Posterior cingulate gyrus (tissue), 11 donors: ENCODE measurements at places on chromosomes 7 and 10.

GRCh38 chr10:33117816-33118215, 159.8 kb upstream of the ITGB1 start:
- DNase-seq, result no peak

- peak; percentile 73 for DNase-seq
Measured at GRCh38 chr7:73667344-73668102, at the start of gene VPS37D. Gene VPS37D, plus strand, starts transcription at chr7:73667831. Its CDS starts 128 bp downstream, at chr7:73667959.

GRCh38 chr10:133130602-133131001, 29.4 kb upstream of the KNDC1 start:
- DNase-seq, result no peak

GRCh38 chr7:66170309-66171231, 34.6 kb upstream of the TPST1 start:
- DNase-seq, result no peak

- DNase-seq, result no peak
Measured at GRCh38 chr10:4359003-4359402, 467.0 kb upstream of the AKR1E2 start.

DNA sequence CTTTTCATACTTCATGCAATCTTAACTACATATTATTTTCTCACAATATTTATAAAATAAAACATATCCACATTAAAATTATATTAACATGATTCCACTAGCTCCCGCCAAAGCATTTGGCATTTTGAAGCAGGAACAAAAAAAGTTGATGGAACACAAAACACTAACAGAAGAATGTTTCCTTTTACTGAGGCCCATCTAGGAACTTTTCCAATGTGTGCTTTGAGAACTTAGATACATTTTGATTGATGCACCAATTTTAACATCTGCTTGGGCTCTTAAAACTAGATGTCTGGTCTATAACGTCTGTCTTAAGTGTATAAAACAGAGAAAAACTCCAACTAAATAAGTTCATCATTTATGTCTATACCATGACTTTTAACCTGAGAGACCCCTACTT, 1214.8 kb downstream of the SORCS1 start:
- no peak for DNase-seq

GRCh38 chr10:133219782-133220181, 10.2 kb upstream of the UTF1 start:
- no peak for DNase-seq

GRCh38 chr10:132851451-132851850, 65.5 kb upstream of the NKX6-2 start:
- DNase-seq, result no peak

DNA sequence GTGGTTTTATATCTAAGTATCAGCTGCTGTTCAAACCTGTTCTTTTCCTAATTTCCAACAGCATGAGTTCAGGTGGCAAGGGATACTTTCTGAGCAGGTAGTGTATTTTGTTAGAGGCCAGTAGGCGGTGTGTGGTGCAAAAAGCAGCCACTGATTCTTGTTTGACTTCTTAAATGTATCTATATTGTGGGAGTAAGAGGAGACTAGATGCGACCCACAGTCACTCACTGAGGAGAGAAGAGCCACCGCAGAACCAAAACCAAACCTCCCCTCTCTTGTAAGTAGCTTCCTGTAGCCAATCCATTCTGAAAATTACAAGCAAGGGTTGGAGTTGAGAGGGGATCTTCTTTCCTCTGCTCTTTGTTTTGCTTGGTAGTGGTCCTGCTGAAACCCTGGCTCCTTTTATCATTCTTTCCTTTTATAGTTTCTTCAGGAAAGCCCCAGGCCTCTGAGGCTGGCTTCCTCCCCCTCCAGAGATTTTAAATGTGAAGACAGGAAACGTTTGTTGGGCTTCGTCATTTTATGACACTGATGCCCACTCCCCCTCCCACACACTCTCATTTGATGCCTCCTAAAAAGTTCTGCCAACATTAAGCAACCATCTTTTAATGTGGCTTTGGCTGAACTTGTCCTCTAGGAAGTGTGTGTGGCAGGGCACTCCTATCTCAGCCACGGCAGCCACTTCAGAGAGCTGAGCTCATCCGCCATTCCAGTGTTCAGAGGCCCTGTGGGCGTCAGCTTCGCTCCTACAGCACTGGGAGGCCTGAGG, 566.0 kb downstream of the SUGCT start:
- no peak for DNase-seq

GRCh38 chr7:79452495-79453265, 787 bp downstream of the MAGI2 start:
- peak; percentile 41 for DNase-seq

DNA sequence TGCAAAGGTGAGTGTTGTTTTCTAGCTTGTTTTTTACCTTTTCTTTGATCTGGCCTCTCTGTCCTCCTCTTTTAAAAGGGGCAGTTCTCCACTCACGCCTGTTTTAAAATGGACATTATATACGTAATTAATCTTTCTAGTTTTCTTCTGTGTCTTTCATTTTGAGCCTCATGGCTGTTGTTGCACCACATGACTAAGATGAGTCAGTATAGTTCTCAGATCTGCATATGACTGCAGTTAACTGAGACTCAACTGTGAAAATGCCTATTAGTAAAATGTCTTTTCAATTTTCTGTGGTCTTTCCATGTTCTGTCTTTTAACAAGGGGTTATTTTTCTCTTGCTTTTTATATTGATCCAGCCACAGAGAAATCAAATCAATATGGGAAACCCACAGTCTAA, 296.1 kb downstream of the CDK14 start:
- DNase-seq, result no peak

- DNase-seq, result no peak
Measured at GRCh38 chr10:67837541-67838314, at the start of gene DNAJC12. Gene DNAJC12, minus strand, starts transcription at chr10:67838188. Its CDS starts 177 bp downstream, at chr10:67838011.

DNA sequence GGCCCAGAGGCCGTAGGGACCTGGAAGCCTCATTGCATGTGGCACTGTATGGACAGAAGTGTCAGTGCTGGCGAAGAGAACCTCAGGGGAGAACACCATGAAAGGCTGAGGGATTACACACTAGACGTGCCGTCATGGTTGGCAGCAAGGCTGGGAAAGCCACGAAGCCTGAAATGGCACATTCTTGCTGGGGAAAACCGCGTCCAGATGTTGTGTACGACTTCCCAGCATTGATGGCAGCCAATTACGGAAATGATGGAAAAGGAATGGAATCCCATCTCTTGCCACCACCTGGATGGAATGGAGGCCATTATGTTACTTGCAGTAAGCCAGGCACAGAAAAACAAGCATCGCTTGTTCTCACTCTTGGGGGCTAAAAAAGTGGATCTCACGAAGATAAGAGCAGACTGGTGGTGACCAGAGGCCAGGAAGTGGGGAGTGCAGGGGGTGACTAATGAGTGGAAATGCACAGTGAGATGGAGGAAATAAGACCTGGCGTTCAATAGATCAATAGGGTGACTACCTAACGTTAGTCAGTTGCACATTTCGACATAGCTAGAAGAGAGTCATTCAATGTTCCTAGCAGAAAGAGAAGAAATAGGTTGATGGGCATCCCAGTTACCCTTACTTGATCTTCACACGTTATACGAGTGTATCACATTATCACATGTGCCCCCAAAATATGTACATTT, 14.6 kb upstream of the PWWP2B start:
- no peak for DNase-seq

DNA sequence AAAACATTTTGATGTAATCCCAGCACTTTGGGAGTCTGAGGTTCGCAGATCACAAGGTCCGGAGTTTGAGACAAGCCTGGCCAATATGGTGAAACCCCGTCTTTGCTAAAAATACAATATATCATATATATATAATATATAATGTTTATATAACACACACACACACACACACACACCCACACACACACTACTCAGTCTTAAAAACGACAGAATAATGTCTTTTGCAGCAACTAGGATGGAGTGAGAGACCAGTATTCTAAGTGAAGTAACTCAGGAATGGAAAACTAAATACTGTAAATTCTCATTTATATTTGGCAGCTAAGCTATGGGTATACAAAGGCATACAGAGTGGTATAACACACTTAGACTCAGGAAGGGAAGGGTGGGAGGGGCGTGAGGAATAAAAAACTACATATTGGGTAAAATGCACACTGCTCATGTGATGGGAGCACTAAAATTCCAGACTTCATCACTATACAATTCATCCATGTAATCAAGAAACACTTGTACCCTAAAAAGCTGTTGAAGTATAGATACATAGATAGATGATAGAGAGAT, 231.2 kb upstream of the SEMA3A start:
- DNase-seq, result no peak

- no peak for DNase-seq
Measured at GRCh38 chr10:96252730-96253129, 18.6 kb downstream of the BLNK start.

DNA sequence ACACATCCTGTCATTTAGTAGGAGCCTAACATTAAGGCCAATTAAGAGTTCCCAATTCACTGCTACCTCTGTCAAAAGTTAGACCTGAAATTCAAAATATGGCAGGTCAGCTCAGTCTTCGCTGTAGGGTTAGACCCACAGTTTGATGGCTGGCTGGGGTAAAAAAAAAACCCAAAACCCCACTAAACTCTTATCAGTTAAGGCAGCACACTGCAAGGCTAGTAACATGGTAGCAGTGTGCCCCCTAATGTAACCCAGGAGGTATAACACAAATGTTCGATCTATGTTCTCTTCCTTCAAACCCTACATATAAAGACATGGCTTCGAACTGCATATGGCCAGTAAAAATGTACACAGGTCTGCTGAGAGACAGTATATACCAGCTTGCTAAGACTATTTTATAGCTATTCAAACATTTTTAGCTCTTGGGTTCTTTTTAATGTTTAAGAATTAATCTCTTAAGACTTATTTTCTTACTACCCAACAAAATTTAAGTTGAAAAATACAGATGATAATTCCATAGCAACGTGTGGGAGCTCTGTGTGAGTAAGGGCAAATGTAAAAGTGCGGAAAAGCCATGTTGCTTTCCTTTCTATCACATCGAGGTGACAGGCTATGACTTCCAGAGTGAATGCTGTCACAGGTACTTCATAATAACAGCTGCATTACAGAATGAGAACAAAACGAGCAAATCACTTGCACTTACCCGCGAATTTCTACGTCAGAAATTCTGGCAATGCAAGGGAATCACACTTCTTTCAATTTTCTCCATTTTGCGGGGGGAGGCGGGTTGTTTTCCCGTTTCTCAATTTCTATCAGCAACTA, 168.4 kb upstream of the IMMP2L start:
- no peak for DNase-seq

DNA sequence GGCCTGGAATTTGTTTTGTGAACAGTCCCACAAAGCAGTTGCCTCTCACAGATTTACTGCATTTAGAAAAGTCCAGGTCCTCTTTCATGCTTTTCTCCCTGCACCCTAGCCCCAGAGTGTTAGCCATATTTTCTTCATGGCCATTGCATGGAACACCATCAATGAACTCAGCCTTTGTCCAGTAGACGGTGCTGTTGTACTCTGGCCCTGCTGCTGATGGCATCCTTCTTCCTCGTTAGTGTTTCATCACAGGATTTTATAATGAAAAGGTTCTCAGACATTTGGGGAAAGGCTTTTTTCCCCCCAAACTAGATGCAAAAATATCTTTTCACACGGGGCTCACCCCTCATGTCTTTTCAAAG, 93.0 kb upstream of the SLC25A13 start:
- DNase-seq, result no peak

DNA sequence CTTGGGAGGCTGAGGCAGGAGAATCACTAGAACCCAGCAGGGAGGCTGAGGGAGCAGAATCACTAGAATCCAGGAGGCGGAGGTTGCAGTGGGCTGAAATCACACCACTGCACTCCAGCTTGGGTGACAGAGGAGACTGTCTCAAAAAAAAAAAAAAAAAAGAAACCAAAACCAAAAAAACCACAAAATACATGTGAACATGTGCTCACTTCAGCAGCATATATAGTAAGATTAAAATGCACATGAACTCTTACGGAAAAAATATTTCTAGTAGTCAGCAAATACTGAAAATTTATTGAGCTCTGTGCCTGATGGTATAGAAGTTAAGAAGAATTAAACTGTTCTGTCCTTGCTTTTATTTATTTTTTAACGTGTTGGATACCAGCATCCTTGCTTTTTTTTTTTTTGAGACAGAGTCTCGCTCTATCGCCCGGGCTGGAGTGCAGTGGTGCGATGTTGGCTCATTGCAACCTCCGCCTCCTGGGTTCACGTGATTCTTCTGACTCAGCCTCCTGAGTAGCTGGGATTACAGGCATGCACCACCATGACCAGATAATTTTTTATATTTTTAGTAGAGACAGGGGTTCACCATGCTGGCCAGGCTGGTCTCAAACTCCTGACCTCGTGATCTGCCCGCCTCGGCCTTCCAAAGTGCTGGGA, 9.6 kb upstream of the ZNF487 start:
- no peak for DNase-seq

- no peak for DNase-seq
Measured at GRCh38 chr10:10313149-10313835, 704.4 kb upstream of the CELF2 start.

GRCh38 chr7:20113427-20114027, 103.7 kb downstream of the MACC1 start:
- DNase-seq, result no peak

GRCh38 chr10:62894156-62894555, 78.0 kb upstream of the EGR2 start:
- DNase-seq, result no peak

GRCh38 chr10:91462423-91462822, 52.3 kb downstream of the HECTD2 start:
- no peak for DNase-seq
